ENCODE measurements at places on chromosomes 12 and 14. TPM values are rescaled to one million over a fixed set of nuclear protein-coding genes. Genes with fewer than 3 reads are reported as not detected.

The SPTB gene
- 89.3 TPM for total RNA-seq

The TMEM121 gene
- 14.7 TPM for total RNA-seq

The FLRT2 gene
- total RNA-seq: 256 TPM

The CCDC198 gene
- total RNA-seq: 176 TPM

The C12orf42 gene
- 0.29 TPM for total RNA-seq

The TSPAN19 gene
- total RNA-seq: 0.41 TPM

The OASL gene
- 0.70 TPM for total RNA-seq

The SERPINA5 gene
- 20.0 TPM for total RNA-seq

The INHBC gene
- 0.41 TPM for total RNA-seq

The RD3L gene
- 0.23 TPM for total RNA-seq

The CLMN gene
- 34.1 TPM for total RNA-seq

The NOS1 gene
- total RNA-seq: 3.9 TPM

The PLEKHD1 gene
- total RNA-seq: 4.3 TPM

The OSBPL8 gene
- total RNA-seq: 108 TPM

The BRAP gene
- 13.8 TPM for total RNA-seq

The AKT1 gene
- 127 TPM for total RNA-seq

The RNASE1 gene
- 198 TPM for total RNA-seq

The AQP5 gene
- total RNA-seq: 3.3 TPM

The DPF3 gene
- total RNA-seq: 7.2 TPM
